Mesendoderm (in vitro differentiated cells): ENCODE measurements at places on chromosomes 1 and 21.

- DNase-seq: peak; percentile 74
These were observed 100.5 kb upstream of the NEK7 start for GRCh38 chr1:198056255-198056654.

DNA sequence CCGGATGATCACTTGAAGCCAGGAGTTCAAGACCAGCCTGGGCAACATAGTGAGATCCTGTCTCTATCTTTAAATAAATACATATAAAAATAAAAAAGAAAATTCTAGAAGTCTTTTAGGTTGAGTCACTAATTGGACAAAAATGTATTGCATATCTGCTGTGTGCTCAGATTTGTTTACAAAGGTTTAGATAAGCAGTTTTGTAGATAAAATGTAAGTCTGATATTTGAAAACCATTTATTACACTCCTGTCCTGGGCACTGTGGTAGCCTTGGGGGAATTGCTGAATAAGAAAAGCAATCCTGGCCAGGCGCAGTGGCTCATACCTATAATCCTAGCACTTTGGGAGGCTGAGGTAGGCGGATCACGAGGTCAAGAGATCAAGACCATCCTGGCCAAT, 11.6 kb downstream of the GMEB1 start:
- DNase-seq: no peak

DNA sequence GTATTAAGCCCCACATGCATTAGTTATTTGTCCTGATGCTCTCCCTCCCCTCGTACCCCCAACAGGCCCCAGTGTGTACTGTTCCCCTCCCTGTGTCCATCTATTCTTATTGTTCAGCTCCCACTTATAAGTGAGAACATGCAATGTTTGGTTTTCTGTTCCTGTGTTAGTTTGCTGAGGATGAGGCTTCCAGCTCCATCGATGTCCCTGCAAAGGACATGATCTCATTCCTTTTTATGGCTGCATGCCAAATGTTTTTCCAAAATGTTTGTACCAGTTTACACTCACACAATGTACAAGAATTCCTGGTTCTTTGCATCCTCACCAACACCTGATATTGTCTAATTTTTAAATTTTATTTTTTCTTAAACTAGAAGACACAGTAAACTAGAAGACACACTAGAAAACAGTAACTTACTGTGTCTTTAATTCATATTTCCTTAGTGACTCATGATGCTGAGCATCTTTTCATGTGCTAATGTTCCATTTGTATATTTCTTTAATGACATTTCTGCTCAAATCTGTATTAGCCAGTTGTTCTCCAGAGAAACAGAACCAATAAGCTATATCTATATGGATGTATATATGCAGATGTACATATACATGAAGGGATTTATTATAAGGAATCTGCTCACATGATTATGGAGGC, 19.4 kb upstream of the USP1 start:
- DNase-seq: no peak

DNA sequence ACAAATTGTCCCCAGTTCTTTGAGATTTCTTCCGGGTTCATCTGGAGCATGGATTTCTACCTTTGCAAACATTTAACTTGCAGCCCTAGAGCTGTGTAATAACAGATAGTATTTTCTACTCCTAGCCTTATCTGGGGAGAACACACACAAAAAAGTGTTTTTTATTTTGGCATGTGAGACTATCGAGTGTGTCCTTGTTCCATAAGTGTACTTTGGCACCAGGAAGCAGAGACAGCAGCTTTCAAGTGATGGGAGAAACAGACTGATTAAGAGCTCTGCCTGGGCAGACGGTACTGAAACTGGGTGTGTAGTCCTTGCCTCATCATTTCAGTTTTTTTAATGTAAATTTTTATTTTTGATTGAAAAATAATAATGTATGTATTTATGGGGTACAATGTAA, 297.4 kb downstream of the ST6GALNAC3 start:
- no peak for DNase-seq

DNA sequence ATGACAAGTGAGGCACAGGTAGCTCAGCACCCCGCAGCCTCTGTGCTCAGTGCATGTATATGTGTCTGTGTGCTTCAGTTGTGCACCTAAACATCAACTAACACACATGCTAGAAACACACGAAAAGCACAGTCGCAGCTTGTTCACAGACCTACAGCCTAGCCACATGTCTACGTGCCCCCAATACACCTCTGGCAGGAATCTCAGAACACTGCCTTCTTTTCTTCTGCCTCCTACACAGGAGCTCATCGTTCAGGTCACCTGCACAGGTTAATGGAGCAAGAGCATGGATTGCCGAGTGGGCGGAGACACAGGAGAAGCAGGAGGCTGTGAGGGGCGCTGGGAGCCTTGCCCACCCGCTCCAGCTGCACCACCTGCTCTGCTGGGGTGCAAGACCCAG, 31.7 kb downstream of the CTNNBIP1 start:
- DNase-seq: no peak

- no peak for DNase-seq
These were observed 98.8 kb downstream of the RIPK4 start for GRCh38 chr21:41668051-41668541.

- no peak for DNase-seq
These were observed 317.6 kb downstream of the PRDM2 start for GRCh38 chr1:14017531-14017961.

DNA sequence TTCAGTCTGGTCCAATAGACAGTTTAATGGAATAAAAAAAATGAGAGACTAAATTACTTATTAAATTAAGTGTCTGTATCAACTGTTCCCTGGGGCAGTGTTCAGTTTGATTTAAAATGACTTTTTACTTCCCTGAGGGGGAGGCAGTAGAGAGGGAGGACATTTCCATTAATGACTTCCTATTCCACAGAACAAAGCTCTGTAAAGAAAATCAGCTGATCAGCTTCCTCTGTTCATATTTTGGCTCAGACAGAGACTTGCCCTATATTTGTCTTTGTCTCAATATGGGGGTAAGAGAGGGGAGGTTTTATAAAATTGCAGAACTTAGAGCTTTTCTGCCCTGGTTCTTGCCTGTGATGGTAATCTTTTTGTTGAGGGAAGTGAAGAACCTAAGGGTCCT, 8.4 kb downstream of the CFAP126 start:
- no peak for DNase-seq

GRCh38 chr21:10641107-10641506, 119.7 kb downstream of the TPTE start:
- DNase-seq: no peak

GRCh38 chr1:164902491-164902890, 343.5 kb downstream of the PBX1 start:
- no peak for DNase-seq

GRCh38 chr1:234458352-234459017, 20.5 kb downstream of the TARBP1 start:
- DNase-seq: no peak

- DNase-seq: no peak
These were observed 18.7 kb upstream of the ST3GAL3 start for GRCh38 chr1:43688594-43689000.

GRCh38 chr1:70666381-70667140, 255.5 kb downstream of the CTH start:
- DNase-seq: no peak

DNA sequence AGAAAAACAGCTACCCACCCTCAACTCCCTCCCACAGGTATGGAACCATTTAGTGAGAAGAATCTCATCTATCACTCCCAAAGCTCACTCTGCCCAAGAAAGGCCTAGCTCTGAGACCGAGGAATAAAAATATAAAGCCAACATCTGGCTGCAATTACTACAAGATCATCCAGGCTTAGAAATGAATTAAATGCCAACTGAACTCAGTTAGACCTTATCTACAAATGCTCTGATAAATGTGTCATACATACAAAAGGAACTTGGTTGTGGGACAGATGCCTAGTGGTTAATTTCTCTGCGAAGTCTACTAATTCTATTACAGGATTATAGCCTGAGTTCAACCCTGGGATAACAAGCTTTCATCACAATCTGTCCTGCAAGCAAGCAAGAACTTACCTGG, 6.7 kb downstream of the ADIPOR1 start:
- DNase-seq: no peak

DNA sequence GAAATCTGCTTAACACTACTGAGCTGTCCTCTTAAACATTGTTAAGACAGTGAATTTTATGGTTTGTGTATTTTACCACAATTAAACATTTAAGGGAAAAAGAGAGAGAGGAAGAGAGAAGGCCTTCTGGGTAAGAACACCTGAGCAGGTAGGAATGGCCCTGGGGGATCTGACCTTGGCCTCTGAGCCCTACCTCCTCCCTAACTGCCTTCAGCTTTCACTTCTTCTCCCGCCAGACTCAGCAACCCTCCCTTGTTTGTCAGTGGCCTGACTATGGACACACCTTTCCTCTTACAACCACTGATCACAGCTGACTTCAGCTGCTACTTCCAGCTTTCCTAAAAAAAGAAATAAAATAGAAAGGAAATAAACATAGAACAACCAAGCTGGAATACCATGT, 13.5 kb upstream of the IGSF21 start:
- DNase-seq: no peak
